Dermis blood vessel endothelial cell (primary cell): ENCODE measurements at places on chromosomes 3 and 15. TPM values are rescaled to one million over a fixed set of nuclear protein-coding genes. Genes with fewer than 3 reads are reported as not detected.

The WDR93 gene
- not detected in 2 replicates for total RNA-seq

The ETV5 gene
- 14.1 and 38.6 TPM in 2 replicates for total RNA-seq

The NDUFB4 gene
- total RNA-seq: 21.3 and 52.5 TPM in 2 replicates

The ST3GAL6 gene
- total RNA-seq: 18.6 and 30.1 TPM in 2 replicates

The PLA2G4B gene
- total RNA-seq: 0.23 and 1.0 TPM in 2 replicates

The LRRN1 gene
- not detected in 2 replicates for total RNA-seq

The GOLGA8R gene
- total RNA-seq: 0.37 and 1.0 TPM in 2 replicates
